Keratinocyte (primary cell): ENCODE measurements at places on chromosomes 3 and 15.
A peak's percentile ranks its signal among the peaks of the same experiment; 100 is the strongest.

GRCh38 chr15:98154863-98155262 lies 194.4 kb downstream of the ARRDC4 start:
- peak; percentile 96 for DNase-seq

- no peak for DNase-seq
Observed at GRCh38 chr3:48372377-48372770, 355 bp downstream of the FBXW12 start.

DNA sequence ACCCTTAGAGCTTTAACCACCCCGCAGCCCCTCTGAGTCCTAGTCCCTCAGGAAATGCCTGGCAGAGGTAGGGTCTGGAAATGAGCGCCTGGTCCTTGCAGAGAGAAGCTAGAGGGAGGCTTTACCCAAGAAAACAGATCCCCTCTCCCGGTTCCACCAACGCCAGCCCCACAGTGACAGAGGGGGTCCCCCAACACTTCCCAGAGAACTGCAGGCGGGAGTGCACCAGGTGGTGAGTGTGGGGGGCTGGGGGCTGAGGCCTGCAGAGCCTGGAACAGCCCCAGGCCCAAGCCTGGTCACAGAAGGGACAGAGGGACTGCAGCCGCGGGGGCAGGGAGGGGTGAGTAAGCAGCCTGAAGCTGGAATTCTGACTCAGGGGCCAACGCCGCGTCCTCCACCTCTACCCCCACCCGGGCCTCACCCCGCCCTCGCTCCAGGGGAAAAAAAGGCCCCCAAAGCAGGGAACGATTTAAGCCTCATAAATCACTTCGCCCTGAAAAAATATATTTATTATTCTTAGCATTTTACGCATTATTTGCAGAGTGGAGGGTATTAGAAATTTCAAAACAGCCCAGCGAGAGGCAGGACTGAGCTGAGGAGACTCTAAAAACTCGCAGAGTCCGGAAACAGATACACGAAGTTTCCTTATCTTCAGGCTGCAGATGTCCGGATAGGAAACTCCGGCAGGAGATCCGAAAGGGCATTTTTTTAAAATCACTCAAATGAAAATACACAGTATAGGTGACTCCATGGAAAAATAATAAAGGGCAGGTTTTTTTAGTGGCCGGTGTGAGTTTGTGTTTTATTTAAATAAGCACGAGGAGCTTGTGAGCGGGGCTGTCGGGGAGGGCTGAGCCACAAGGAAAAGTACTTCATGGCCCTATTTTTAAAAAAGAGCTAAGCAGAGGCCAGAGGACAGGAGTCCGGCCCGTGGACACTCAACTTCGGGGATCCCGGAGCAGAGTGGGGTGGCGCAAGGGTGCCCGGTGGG lies 10.0 kb downstream of the GATA2 start:
- DNase-seq = no peak

DNA sequence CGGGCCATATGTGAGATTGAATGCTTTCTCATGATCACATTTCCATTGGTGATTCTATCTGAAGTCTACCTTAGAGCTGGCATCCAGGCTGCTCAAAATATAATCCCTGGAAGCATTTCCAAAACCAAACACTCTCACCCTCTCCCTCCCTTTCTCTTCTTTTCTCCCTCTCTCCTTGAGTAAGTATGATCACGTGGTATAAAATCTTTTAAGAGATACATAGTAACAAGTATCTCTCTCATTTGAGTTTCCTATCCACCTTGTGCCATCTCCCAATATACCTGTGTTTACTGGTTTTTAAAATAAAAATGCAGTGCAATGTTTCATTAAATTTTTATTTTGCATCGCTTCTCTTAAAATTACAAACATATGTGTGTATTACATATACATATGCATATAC lies 350.9 kb upstream of the KCNH8 start:
- no peak for DNase-seq

GRCh38 chr3:85603378-85603777 lies 644.6 kb downstream of the CADM2 start:
- DNase-seq = no peak

DNA sequence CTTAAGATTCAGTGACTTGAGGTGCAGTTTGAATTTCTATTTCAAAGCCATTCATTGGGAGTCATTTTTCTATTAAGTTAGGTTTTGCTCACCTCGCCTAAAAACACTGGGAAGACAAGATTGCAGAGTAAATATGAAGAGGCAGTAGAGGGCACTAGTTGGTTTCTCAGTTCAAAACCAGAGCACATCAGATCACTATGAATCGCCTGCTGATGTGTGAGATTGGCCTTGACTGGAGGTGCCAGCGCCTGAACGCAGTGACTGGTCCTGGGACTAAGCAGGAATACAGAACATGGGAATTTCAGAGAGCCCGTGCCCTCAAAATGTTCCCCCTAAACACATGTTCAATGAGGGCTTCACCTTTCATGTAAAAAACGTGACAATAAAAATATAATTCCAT lies 229.0 kb downstream of the ITPR1 start:
- DNase-seq = no peak

DNA sequence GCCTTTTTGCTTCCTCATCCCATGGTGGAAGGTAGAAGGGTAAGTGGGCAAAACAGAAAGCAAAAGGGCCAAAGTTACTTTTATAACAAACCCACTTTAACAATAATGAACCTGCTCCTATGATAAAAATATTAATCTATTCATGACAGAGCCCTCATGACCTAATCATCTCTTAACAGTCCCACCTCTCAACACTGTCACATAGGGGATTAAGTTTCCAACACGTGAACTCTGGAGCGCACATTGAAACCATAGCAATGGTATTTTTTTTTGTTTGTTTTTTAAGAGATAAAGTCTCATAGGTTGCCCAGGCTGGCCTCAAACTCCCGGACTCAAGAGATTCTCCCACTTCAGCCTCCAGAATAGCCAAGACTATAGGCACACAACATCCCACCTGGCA lies 30.7 kb downstream of the KATNBL1 start:
- no peak for DNase-seq

DNA sequence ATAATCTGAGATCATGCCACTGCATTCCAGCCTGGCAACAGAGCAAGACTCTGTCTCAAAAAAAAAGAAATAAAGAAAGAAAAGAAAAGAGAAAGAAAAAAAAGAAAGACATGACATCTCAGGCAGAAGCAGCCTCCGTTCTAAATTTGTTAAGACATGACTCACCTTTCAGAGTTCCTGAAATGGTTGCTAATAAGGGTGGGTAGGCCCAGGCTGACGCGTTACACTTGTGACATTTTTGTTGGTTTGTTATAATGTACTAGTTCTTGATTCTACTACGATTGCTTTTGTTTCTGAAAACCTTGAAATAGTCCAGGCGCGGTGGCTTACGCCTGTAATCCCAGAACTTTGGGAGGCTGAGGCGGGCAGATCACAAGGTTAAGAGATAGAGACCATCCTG lies 21.0 kb downstream of the SLC25A20 start:
- no peak for DNase-seq

DNA sequence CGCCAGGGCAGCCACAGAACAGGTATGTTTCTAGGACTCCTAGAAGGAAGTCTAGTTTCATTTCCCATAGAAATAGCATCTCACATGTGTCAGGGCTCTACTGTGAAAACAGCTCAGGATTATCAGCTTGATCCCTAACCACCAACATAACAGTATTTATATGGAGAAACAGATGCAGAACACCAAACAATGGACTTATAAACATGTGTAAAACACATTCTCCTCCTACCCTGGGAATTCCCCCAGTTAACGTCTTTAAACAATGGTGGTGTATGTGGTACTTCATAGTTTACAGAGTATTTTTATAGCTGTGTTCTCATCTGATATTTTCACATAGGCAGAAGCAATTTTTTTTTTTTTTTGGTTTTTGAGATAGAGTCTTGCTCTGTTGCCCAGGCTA lies 9.7 kb downstream of the TNFSF10 start:
- DNase-seq = no peak

GRCh38 chr3:100045696-100046095 lies 68.6 kb downstream of the FILIP1L start:
- no peak for DNase-seq

DNA sequence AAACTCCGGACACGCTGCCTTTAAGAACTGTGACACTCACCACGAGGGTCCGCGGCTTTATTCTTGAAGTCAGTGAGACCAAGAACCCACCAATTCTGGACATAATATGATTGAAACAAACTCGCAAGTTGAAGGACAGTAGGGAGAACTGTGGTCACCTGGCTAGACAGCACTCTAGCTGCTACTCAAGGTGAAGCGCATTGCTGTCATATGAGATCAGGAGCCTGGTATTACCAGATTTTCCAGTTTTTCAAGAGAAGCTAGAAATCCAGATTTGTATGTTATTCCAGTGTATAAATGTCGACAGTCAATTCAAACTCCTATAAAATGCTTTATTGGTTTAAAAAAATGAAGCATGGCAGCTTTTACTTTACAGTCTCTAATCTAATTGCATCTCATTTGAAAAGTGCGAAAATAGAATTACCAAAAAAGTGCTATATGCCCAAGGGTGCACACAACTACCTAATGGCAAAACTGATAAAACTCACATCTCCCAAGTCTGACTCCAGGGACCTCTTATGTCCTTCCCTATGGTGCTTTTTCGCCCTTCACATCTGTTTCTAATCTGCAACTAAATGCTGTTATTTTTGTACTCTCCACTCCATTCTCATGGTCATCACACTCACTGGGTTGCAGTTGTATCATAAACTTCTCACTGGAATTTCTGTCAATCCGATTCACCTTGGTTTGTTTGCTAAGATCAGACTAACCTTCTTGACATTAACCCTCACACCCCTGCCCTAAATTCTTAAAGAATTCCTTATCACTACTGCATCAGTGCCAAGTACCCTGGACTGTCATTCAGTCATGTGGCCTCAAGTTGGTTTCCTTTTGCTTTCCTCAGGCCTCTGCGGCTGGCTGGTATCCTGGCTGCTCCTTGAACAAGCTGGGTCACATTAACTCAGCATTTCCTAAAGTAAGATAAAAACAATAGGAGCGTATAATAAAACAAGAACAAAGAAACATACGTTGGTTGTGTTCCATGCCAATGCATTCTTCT lies 31.5 kb upstream of the ARHGEF26 start:
- DNase-seq = no peak

GRCh38 chr3:188589771-188590170 lies 435.8 kb downstream of the LPP start:
- no peak for DNase-seq

DNA sequence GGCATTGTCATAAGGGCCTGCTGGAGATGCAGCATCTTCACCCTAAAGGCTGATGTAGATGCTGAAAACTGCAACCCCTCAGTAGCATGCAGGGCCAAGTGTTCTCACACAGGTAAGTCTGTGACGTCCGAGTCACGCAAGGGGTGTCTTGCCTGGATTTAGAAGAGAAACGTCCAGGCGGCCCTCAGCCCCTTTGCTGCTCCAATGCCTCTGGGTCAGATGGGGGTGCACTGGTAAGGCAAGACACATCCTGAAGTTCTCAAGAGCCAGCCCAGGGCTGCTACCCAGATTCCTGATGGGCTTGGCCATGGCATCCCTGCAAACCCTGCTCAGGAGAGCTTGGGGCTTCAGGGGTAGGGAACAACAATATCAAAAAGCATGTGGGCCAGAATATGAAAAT lies 25.4 kb downstream of the ONECUT1 start:
- no peak for DNase-seq

DNA sequence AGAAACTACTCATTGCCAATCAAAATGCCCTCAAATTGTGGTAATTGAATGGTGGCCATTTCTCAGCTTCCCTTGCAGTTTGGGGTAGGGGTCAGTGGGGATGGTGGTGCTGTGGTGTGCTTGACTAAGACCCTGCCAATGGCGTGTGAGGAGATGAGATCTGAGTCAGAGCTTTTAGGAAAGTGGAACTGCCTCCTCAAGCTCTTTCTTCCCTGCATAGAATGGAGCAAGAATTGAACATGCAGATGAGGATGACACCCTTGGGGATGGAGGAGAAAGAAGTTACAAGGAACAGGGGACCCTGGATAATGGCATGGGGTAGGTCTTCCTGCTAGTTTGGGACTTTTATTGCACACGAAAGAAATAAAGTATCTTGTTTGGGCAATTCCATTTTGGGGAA lies 188.0 kb downstream of the PEX5L start:
- DNase-seq = no peak

- no peak for DNase-seq
Observed at GRCh38 chr3:126179825-126180476, 435 bp downstream of the ALDH1L1 start.

- DNase-seq = no peak
Observed at GRCh38 chr3:149340310-149340933, 7.0 kb upstream of the TM4SF18 start.

GRCh38 chr3:180808823-180809575 lies 103.5 kb upstream of the FXR1 start:
- DNase-seq = no peak
